ENCODE measurements at places on chromosomes 1 and 21.

- no peak for DNase-seq
These were observed 91.0 kb upstream of the MAP1LC3C start for GRCh38 chr1:242089911-242090310.

DNA sequence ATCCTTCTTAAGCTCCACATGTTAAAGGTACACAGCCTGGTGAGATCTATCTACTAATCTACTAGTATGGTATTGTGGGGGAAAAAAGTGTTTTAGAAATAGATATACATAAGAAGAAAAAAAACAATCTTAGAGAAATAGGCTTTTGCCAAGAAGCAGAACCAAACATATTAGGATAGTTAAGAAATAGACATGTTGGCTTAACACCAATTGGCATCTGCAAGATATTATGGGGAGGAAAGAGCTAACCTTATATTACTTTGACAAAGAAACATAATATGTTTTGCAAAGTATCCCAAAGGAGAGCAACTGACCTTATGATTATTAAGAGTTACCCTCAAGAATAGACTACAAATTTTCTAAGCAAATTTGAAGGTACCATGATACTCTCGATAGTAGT lies 202.9 kb downstream of the BRINP3 start:
- DNase-seq = peak; percentile 0

GRCh38 chr1:27934818-27935549 lies at the start of gene SMPDL3B:
Gene SMPDL3B, plus strand, starts transcription at chr1:27935000. Its CDS starts 184 bp downstream, at chr1:27935184.
- DNase-seq = no peak

DNA sequence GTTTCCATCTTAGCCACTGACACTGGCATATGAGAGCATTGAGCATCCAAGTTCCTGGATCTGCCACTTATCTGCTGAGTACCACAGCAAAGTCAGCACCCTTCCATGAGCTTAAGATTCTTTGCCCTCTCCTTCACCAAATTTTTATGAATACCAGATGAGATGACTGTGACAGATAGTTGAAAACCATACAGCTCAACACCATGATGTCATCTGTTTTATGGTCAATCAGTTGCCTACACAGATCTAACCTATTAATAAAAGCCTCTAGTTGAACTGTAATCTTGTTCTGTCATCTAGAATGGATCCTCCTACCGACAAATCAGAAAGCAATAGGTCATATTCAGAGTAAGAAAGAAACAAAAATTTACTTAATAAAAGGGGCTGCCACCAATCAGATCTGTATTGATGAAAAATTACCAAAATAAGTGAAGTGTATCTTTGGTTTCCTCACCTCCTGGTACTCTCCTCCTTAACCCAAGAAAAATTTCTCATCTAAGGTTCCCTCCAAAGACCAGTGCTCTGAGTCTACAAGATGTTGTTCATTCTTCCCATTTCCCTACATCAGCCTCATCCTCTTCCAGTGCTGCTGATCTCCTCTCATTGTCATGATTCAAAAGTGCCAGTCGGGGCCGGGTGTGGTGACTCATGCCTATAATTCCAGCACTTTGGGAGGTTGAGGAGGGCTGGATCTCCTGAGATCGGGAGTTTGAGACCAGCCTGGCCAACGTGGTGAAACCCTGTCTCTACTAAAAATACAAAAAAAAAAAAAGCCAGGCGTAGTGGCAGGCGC lies 138.8 kb upstream of the CTTNBP2NL start:
- DNase-seq = no peak
